ENCODE measurements at places on chromosomes 12 and 14. TPM values are rescaled to one million over a fixed set of nuclear protein-coding genes. Genes with fewer than 3 reads are reported as not detected.
A peak's percentile ranks its signal among the peaks of the same experiment; 100 is the strongest.

The KLHDC2 gene
- total RNA-seq: 85.1 TPM

GRCh38 chr14:51692646-51693045 is 40.9 kb downstream of the FRMD6 start:
- DNase-seq: no peak

The HSPB8 gene
- 26.8 TPM for total RNA-seq

GRCh38 chr12:69469854-69470188 is 367 bp upstream of the FRS2 start:
- no peak for DNase-seq

- DNase-seq: peak; percentile 97
These were observed 61.7 kb upstream of the DLK1 start for GRCh38 chr14:100664841-100665510.

GRCh38 chr12:132211816-132212215 is 67.6 kb downstream of the NOC4L start:
- DNase-seq: no peak

DNA sequence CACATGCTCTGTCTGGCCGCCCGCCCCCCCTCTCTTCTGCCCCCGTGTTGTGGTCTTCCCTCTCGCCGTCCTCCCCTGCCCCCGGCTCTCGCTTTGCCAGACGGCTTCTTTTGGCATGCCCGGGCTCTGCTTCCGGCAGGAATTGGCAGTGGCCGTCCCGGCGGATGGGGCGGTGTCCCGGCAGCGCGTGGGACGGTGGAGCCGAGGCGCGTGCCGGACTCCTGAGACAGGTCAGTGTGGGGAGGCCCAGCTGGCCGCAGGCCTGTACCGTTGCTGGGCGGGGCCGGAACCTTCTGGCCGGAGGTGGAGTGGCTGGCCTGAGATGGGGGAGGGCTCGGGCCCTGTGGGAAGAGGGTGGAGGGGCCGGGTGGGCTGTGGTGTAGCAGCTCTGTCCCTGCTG is 17.1 kb downstream of the KIF26A start:
- no peak for DNase-seq

The ALDH1L2 gene
- 21.9 TPM for total RNA-seq

DNA sequence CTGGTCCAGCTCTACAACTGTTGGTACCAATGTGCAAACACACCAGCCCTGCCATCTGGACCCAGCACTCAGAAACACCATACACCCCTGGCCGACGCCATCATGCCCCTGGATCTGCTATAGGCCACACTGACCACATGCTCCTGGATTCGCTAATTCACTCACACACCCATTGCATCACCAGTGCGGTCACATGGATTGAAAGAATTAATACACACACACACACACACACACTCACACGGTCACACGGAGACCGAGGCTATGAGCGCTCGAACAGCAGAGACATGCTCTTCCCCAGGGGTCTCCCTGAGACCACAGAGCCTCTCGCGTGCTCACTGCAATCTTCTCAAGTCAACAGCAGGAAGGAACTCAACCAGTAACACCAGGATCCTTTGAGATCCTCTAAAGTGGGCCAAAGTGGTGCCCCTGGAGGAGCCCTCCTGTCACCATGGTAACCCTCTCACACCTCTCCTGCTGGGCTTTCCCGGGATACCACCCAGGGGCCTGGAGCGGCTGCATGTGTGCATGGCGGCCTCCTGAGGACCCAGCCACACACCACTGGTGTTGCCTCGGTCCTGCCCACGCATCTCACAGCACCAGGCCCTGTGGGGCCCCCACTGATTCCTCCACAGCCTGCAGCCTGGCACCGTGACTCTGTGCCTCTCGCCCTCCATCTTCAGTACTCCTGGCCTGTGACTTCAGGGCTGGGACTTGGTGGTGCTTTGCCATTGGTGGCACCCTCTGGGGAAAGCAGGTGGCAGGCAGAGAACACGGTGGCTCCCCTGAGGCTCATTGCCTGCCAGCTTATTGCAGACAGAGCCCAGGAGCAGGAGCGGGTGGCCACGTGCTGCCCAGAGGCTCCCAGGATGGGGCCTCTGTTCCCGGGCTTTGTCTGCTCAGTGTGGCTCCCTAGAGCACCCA is 15.1 kb downstream of the LRTM2 start:
- DNase-seq: no peak

DNA sequence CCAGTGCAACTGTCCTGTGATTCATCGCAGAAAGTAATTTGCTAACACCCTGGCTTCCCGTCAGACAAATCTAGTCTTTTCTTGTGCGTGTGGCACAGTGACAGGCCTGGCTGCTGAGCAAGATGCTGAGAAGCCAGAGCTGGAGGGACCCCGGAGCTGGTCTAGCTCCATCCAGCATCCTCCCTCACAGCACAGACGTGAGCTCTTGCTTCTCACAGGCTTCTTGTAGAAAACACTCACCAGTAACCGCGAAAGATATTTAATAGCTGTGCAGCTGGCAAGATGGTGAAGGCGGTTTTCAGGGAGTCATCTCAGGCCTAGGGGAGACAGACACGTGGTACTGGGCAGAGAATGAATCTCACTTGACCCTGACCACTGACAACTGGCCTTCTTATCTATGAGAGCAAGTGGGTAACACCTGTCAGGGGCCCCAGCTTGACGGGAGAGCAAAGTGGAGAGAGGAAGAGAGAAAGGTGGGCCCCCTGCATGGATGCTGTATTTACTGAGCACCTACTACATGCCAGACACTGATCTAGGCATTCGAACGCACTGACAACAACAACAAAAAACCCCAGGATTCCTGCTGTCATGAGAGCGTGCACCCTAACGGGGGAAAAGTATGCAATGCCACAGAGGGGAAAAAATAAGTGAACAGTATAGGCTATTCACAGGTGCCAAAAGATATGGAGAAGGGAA is 63.3 kb downstream of the CCDC88C start:
- DNase-seq: peak; percentile 45

DNA sequence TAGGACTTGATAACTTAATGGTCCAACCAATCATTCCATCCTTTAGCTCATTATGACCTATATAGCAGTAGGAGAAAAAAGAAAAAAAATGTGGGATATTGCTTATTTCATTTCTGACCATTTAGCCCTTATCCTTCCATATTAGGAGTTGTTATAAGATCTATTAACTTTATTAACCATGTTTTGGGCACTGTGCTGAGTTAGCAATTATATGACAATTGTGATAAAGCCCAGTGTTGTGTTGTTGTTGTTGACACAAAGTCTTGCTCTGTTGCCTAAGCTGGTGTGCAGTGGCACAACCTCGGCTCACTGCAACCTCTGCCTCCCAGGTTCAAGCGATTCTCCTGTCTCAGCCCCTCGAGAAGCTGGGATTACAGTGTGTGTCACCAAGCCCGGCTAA is 569.7 kb upstream of the FOXG1 start:
- no peak for DNase-seq

DNA sequence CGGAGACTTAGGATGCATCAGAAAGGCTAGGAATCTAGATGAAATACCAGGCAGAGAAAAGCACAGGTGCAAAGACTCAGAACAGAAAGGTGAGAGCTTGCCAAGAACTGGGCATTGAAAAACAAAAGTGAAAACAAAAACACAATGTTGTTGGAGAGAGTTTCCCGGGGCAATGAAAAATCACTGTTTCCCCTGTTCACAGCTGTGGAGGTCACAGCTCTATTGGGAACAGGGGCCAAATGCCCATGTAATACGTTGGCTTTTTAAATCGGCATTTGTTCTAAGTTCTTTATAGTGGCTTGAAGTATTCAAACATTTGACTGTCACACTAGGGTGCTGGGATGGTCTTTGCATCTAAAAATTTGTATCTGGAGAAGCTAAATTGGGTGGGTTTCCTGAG is 108.3 kb downstream of the SLC15A4 start:
- DNase-seq: no peak

The PLXNC1 gene
- 15.5 TPM for total RNA-seq

DNA sequence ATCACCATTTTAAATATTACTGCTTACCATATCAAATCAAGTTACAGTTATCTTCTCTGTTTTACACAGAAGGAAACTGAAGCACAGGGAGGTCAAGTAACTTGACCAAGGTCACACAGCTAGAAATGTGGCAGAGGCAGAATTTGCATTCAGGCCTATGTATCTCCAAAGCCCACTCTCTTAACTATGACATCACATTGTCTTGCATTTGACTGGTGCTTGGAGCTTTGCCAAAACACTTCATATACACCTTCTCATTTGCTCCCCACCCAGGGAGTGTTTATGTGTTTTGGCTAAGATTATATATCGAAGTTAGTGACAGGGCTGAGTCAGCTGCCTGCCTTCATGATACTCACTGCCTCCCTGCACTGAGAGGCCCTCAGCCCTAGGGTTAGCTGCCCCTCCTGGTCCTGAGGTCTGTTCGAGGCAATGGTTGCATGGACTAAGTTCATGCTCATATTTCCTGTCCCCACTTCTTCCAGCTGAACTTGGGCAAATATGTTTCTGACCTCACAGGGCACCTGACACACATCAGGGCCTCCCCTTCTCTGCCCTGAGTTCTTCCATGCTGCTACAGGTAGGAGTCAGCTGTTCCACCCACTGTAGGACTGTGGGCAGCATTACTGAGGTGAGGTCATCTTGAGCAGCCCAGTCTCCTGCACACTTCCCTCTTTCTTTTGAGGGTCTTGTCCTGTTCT is 1.8 kb downstream of the GALNT6 start:
- no peak for DNase-seq

DNA sequence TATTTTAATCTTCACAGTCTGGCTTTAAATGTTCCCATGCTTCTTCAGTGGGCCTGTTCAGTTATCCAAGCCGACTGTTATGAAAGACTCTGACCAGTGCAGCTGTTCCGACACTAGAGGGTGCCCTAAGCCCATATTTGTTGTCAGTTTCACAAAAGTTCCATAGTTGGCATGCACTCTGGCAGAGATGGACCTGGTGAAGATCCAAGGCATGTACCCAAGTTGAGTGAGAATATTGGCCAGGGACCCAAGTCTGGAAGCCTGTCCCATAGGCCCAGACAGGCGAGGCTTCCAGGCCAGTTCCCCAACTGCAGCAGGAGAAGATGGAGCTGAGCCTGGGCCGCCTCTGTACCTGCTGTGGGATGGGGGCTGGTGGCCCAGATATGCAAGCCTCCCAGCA is 27.4 kb upstream of the GUCY2C start:
- DNase-seq: no peak

DNA sequence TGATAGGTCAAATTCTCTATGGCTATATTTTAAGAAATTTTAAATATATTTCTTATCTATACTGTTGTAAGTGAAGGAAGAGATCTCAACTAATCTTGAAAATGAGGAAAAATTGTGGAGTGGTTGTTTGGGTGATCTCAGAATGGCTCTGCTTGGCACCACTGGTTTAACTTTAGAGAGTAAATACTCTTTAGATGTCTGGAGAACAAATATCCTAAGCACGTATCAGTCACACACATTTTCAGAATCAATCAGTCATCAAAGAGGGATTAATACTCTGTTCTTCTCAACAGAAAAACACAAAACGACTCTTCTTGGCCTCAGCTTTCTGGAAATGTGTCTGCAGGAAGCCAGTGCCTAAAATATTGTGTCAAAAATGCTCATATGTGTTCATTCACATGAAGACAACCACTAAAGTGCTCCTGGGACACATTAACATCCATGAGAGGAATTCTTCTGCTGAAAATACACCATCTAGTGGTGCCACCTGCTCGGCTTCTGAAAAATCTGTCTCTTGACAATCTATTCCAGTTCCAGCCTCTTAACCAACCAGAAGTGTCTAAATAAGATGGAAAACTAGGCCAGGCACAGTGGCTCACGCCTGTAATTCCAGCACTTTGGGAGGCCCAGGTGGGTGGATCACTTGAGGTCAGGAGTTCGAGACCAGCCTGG is 81.1 kb upstream of the CCDC198 start:
- no peak for DNase-seq

GRCh38 chr12:105522166-105522825 is 191.8 kb downstream of the C12orf75 start:
- DNase-seq: no peak

The ZNF641 gene
- 14.3 TPM for total RNA-seq

DNA sequence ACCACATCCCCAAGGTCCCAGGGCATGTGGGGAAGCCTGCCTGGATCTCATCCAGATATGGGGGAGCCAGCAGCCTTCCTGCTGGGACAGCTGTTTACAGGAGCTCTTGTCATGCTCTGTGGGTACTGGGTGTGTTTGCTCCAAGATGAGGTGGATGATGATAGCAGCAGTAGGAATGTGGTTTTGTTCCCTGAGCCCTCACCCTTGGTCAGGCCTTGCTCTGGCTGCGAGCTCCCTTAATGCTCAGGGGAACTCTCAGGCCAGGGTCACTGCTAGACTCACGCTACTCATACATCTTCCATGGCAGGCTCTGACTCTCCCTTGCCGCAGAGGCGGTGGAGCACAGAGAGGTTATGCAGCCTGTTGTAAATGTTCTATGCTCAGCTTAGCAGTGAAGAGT is 990.3 kb downstream of the AACS start:
- DNase-seq: no peak

DNA sequence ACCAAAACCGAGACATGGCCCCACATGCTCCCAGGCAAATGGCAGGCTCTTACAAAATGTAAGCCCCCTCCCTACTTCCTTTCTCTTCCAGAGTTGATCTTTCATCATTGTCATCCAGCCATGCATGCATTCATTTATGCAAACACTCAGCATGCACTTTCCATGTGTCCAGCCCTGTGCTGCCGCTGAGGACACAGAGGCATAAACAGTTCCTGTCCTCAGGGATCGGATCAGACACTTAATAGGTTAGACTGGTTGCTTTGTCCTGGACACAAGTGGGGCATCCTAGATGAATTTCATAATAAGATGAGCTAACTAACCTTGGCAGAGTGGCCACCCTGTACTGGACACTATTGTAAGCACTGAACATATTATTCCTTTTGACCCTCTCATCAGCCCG is 23.1 kb downstream of the PRIMA1 start:
- no peak for DNase-seq

The ST8SIA1 gene
- 6.0 TPM for total RNA-seq

DNA sequence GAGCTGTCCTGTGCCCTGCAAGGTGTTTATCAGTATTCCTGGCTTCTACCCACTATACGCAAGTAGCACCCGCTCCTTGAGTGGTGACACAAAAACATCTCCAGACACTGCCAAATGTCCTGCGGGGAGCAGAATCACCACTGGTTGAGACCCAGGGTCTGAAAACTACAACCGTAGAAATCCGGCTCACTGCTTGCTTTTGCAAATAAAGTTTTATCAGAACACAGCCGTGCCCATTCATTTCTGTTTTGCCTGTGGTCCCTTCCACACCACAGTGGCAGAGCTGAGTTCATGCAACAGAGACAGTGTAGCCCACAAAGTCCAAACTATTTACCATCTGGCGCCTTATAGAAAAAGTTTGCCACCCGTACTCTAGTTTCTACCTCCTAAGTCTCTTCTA is 125.7 kb upstream of the DIO3 start:
- no peak for DNase-seq

- no peak for DNase-seq
These were observed 19.8 kb downstream of the RPGRIP1 start for GRCh38 chr14:21299562-21300130.
